ENCODE measurements at places on chromosomes 7 and 10.

DNA sequence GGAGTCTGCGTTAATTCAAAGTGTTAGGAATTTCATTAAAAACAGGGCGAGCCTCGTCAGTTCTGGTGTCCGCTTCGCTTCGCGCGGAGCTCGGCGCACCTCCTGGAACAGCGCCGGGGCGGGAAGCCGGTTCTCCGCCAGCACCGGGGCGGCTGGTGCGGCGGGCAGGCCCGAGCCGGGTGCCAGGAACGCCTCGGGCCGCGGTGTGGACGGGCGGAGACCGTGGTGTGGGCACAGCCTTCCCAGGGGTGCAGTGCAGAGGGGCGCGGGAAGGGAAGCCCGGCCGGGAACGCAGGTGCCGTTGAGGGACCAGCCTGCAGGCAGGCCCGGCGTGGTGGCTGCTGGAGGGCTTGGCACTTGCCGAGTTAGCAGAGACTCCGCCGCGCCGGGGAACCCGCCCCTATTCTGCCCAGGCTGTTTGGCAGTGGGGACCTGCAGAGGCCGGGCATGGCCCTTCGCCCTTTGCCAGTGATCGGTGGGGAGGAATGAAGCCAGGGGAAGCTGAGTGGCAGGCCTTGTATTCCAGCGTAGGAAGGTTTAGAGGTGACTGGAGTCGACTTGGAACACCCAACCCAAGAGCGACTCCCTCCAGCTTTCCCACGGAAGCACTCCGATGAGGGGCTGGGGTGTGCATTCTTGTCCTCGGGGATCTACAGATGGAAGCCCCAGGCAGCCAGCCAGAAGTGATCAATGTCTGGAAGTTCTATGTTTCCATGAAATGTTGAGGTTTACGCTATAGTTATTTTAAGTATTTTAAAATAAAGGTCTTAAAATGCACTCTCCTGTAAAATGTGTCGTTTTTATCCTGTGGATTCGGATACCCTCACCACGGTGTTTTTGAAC lies 945 bp upstream of the RHEB start:
- DNase-seq, result no peak

GRCh38 chr10:45627412-45628048 lies 45.0 kb downstream of the ZFAND4 start:
- DNase-seq, result no peak

- no peak for DNase-seq
These were observed 53.0 kb upstream of the TNKS2 start for GRCh38 chr10:91745090-91745831.

GRCh38 chr7:135761751-135762488 lies 13.3 kb upstream of the FAM180A start:
- DNase-seq, result no peak

DNA sequence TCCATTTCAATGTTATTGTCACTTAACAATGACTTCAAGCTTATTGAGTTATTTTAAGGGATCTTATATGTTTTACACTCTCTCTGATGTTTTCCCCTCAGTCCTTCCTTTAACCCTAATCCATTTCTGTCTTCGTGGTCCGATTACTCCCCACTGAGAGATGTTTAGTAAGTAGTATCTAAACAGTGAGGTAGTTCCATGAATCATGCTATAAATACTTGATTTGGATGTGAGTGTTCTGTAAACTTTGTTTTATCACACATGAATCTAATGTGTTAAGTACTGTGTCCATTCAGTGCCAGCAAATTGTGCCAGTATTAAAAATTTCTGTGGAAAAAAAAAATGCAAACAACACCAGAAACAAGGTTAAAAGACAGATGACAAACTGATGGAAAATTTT lies 18.6 kb downstream of the RPP30 start:
- no peak for DNase-seq

DNA sequence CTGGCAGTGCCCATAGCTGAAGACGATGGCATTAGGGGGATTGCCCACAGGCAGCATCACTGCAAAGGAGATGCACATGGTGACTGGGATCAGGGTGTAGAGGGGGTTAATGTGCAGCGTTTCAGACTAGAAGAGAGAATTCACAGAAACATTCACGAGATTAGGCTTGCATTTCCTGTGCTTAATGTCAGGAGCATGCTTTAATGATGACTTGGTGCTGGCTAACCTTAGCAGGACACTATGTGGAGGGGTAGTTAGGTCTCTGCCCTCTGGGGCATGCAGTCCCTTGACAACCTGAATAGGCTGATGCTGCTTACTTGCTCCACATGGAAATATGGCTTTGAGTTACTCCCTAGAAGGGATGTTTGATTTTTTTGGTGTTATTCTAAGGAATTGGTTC lies 21.8 kb downstream of the STMP1 start:
- DNase-seq, result no peak

GRCh38 chr10:132858121-132859081 lies 72.5 kb upstream of the NKX6-2 start:
- DNase-seq, result no peak
